Naive thymus-derived CD8-positive, alpha-beta T cell (primary cell): ENCODE measurements at places on chromosomes 1 and 21.
A peak's percentile ranks its signal among the peaks of the same experiment; 100 is the strongest.

- DNase-seq: no peak
Measured at GRCh38 chr1:171220081-171220420, 28.2 kb upstream of the FMO1 start.

DNA sequence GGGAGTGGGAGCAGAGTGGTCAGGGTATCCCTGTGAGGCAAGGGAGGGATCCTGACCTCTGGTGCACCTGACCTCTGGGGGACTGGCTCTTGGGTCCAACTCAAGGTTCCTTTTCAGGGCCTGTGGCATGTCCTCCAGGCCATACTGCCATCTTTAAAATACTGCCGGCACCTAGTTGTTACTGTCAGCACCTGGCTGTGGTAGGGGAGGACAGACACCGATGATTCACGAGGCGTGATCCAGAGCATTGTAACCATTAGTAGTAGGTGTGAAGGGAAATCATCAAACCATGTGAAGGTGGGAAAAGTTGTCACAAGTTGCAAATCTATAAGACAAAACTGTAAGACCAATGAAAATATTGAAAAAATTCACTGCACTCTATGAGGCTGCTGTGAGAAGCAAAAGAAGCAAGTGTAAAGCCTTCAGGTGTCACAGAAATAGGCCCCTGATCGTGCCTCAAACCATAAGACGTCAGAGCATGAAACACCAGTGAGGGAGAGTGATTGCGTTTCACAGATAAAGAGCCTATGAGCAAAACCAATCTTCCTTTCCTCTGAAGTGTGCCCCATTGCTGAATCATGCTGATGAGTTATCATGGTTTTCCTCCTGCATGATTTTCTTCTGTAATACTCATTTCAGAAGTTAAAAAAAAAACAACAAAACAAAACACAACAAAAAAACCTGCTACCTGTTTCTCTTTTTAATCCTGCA lies 55.3 kb downstream of the CDC7 start:
- peak; percentile 71 for DNase-seq

DNA sequence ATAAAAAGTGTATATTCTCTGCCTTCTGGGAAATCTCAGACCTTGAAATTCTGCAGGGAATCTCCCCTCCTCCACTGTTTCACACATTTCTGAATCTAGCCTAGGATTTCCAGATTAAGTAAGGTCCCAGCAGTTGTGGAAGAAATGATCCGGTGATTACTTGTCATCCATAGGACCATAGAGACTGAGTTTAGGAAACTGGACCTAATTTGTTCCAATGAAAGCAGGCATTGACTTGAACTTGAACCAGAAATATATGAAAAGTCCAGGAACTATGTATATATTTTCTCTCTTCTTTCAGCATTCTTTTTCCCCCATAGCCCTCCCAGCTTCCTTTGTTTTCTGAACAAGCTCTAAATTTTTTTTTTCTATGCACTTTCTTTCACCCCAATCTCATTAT lies 149.5 kb upstream of the SPAG17 start:
- no peak for DNase-seq

DNA sequence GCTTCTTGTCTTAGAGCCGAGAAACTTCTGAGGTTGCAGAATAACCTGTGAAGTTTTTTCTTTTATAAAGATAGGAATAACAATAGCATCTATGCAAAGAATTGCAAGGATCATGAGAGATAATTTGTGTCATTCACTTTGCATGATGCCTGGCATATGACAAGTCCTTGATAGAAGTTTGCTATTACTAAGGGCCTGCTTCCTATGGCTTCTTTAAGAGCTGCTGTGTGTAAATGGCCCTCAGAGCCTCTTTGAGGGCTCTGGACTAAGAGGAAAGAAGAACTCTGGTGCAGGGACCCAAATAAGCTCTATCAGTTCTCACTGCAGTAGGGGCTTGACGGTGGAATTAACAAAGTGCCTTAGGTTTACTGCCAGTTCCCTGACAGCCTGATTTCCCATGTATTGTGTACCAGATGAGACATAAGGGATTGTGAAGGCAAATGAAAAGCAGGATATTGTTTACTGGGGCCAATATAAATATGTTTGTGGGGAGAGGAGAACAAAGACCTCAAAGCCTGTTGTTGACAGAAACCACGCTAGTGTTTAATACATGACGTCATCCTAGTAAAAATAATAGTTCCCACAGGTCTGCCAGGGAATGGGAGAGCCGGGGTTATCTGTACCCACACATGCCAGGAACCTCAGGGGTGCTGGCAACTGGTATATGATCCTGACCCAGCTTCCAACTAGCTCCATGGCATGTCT lies 131.2 kb upstream of the UBE2U start:
- DNase-seq: no peak

GRCh38 chr21:23281917-23282316 lies 2283.7 kb downstream of the NCAM2 start:
- DNase-seq: no peak

- no peak for DNase-seq
Measured at GRCh38 chr1:149986486-149987296, 23.8 kb downstream of the OTUD7B start.

GRCh38 chr1:145785547-145785946 lies 38.3 kb downstream of the RNF115 start:
- no peak for DNase-seq

DNA sequence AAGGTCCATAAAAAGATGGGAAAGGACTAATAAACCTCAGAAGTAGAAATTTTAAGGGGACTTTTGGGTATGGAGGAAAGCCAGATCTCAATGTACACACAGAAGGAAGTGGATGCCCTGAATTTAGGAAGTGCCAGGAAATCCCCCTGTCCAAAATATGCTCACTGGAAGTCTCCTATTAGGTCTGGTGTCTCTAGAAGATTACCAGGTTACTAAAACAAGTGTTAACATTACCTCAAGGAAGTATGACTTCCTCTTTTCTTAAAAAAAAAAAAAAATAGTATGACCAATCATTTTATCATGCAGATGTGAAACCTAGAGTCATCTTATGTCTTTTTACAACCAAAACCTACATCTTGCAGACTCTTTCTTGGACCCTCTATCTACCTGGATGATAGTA lies 30.7 kb downstream of the CD58 start:
- DNase-seq: no peak

GRCh38 chr1:211748810-211749209 lies 73.4 kb upstream of the NEK2 start:
- DNase-seq: no peak

GRCh38 chr1:29473161-29473855 lies 237.0 kb downstream of the PTPRU start:
- no peak for DNase-seq

- no peak for DNase-seq
Measured at GRCh38 chr21:39182016-39182415, 1.2 kb downstream of the PSMG1 start.

GRCh38 chr1:235054466-235054865 lies 74.2 kb downstream of the TOMM20 start:
- DNase-seq: no peak

DNA sequence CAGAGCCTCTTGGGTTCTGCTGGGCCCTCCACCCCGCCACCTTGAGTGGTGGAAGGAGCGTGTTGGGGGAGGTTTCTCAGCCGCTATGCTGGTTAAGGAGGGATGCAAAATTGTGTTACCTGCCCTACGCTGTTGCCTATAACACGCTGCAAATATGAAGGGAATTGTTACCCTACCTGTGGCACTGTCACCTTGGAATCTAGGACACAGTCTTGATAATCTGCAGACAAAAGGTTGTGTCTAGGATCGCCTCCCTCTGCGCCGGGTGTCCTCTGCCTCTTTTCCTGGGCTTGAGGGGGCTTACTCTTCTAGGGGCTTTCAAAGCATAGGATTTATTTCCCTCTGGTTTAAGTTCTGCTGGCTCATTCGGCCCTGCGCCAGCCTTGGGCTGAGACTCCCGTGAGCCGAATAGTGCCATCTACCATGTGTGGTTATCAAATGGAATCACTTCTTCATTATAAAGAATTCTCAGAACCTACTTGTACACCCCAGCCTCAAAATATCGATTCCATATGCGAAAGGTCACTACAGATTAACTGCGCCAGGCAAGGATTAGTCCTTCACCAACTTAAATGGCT lies 697 bp downstream of the SLC22A15 start:
- no peak for DNase-seq

GRCh38 chr1:154998818-154999570 lies 3.6 kb upstream of the ZBTB7B start:
- peak; percentile 48 for DNase-seq

GRCh38 chr1:33363470-33363861 lies 42.6 kb upstream of the A3GALT2 start:
- no peak for DNase-seq

DNA sequence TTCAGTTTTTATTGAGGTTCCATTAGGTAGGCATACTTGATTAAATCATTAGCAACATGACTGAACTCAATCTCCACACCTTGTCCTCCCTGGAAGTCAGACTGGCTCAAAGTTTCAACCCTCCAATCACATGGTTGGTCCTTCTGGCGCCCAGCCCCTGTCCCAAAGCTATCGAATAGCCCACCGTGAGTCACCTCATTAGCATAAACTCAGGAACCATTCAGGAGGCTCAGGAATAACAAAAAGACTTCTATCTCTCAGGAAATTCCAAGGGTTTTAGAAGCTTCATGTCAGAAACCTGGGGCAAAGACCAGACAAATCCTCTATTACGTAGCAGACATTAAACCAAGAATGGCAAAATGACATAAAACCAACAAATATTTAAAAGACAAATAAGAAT lies 78.6 kb downstream of the RGS2 start:
- no peak for DNase-seq

GRCh38 chr1:208595745-208596144 lies 351.6 kb upstream of the PLXNA2 start:
- DNase-seq: no peak

- DNase-seq: no peak
Measured at GRCh38 chr21:36610201-36610600, 88.7 kb upstream of the SIM2 start.

DNA sequence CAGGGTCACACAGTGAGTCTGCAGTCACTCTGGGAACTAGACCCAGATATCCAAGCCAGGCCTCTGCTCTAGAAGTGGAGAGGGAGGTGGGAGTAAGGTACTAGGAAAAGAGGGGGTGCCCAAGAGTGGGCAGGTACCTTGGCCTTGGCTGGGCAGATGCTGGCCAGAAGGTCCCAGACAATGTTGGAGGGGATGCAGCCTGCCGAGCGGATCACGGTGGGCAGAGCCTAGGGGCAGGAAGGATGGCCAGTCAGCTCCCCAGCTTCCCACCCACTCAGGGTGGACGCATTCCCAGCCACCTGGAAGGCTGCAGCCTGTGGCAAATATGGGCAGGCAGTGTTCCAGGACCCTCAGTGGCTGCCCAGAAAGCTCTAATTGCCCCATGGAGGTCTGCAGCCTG lies 23.3 kb downstream of the SPOCD1 start:
- no peak for DNase-seq

DNA sequence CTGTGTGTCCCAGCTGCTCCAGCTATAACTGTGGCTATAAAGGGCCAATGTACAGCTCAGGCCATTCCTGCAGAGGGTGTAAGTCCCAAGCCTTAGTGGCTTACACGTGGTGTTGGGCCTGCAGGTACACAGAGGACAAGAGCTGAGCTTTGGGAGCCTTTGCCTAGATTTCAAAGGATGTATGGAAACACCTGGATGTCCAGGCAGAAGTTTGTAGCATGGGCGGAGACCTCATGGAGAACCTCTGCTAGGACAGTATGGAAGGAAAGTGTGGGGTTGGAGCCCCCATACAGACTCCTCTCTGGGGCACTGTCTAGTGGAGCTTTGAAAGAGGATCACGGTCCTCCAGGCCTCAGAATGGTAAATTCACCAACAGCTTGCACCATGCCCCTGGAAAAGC lies 113.9 kb downstream of the RGS21 start:
- DNase-seq: no peak

- no peak for DNase-seq
Measured at GRCh38 chr1:217135987-217136894, 413.0 kb upstream of the ESRRG start.

DNA sequence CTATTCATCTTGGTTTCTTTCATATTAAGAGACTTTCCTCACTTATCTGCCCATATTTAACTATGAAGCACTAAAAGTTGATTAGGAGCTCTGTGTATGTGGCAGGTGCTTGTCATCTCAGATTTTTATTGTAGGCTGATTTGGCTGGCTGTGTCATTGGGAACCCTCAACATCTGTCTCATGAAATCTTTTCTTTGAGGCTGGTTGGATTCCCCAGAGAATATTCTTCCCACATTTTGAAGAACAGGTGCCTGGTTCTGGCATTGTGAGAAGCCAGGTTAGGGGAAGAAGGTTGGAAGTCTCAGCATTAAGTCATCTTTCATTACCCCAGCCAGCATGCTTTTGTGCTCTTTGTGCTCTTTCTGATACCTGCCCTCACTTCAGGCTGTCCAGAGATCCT lies 37.1 kb downstream of the EEIG2 start:
- DNase-seq: no peak

- no peak for DNase-seq
Measured at GRCh38 chr1:172465617-172466016, 21.7 kb upstream of the PIGC start.

DNA sequence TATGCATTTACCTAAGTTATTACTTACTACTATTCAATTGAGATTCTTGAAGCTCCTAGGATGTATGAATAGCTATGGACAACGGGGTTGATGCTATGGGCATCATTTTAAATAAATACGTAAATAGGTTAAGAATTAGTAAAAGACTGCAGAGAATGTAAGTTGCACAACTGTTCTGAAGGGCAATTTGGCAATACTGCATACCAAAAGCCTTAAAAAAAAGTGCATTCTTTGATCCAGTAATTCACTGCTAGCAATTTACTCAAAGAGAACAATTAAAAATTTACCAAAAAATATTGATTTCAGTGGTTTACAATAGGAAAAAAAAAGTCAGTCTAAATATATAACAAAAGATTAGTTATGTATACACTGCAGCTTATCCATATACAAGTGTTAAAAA lies 3.5 kb downstream of the ARPC5 start:
- no peak for DNase-seq

- DNase-seq: no peak
Measured at GRCh38 chr1:153626477-153626903, 815 bp downstream of the S100A13 start.

GRCh38 chr1:25517476-25518394 lies 25.7 kb upstream of the LDLRAP1 start:
- no peak for DNase-seq

DNA sequence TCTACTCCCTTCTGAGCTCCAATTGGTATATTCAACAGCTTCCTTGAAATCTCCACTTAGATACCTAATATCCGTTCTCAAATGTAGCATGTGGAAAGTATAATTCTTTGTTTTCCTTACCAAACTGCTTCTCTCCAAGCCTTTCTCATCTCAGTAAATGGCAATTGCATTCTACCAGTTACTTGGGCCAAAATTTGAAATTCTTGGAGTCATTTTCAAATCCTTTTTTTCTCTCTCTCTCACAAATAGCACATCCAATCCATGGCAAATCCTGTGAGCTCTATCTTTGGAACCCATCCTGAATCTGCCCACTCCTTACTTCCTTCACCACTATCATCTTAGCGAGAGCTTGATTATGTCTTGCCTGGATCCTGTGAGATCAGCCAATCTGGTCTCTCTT lies 39.3 kb upstream of the SLC35F3 start:
- no peak for DNase-seq

GRCh38 chr1:15826810-15827507 lies 19.5 kb upstream of the UQCRHL start:
- no peak for DNase-seq

GRCh38 chr1:243435836-243436235 lies 180.0 kb downstream of the SDCCAG8 start:
- no peak for DNase-seq
